ENCODE measurements at places on chromosomes 2 and 18. TPM values are rescaled to one million over a fixed set of nuclear protein-coding genes. Genes with fewer than 3 reads are reported as not detected.
A peak's percentile ranks its signal among the peaks of the same experiment; 100 is the strongest.

- H3K4me3 ChIP-seq = no peak overlapping the region
- H3K36me3 ChIP-seq = no peaks in the 10 kb centered on the region
- H3K27me3 ChIP-seq = no peaks in the 10 kb centered on the region
- H3K4me1 ChIP-seq = no peaks in the 10 kb centered on the region
- no peak for DNase-seq
These were observed 251.8 kb downstream of the ZEB2 start for GRCh38 chr2:144268036-144268678.

GRCh38 chr2:229174794-229175496, 96.1 kb downstream of the PID1 start:
- no peaks in the 10 kb centered on the region for H3K27me3 ChIP-seq
- no peak overlapping the region for H3K4me3 ChIP-seq
- H3K36me3 ChIP-seq = no peaks in the 10 kb centered on the region
- no peak overlapping the region for H3K27ac ChIP-seq
- H3K4me1 ChIP-seq = no peaks in the 10 kb centered on the region

DNA sequence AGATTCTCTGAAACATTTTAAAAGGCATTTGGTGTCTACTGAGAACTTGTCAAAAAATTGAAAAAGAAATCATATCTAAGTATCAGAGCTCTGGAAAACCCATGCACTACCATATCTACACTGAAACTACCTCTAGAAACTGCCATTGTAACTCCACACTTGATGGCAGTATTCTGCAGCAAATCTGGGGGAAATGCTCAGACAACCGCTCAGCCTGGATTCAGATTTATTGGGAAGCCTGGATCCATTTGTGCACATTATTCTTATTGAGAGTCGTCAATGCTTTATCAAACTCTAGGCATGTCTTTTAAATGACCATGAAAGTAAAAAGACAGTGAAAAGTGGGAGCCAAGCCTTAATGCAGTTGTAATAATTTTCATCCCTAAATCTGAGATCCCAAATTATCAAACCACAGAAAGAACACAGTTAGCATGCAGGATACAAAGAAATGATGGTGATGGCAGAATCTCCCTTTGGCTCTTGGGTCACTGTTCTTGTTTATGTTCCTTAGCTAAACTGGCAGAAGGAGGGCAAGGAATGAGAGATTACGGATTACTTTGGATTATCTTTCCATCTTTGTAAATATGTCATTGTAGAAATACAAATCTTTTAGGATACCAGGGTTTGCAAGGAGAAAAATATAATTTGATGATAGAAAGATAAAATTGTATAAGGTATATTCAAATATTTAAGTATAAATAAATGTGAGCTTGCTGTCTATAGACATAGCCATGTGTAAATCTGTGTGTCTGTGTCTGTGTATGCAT, 512.1 kb upstream of the SYT4 start:
- H3K27ac ChIP-seq = no peak overlapping the region
- H3K4me3 ChIP-seq = no peak overlapping the region
- no peaks in the 10 kb centered on the region for H3K27me3 ChIP-seq
- no peak for DNase-seq

GRCh38 chr2:33358878-33359277, 117.6 kb upstream of the RASGRP3 start:
- no peak overlapping the region for H3K27ac ChIP-seq
- no peaks in the 10 kb centered on the region for H3K4me1 ChIP-seq
- DNase-seq = no peak

DNA sequence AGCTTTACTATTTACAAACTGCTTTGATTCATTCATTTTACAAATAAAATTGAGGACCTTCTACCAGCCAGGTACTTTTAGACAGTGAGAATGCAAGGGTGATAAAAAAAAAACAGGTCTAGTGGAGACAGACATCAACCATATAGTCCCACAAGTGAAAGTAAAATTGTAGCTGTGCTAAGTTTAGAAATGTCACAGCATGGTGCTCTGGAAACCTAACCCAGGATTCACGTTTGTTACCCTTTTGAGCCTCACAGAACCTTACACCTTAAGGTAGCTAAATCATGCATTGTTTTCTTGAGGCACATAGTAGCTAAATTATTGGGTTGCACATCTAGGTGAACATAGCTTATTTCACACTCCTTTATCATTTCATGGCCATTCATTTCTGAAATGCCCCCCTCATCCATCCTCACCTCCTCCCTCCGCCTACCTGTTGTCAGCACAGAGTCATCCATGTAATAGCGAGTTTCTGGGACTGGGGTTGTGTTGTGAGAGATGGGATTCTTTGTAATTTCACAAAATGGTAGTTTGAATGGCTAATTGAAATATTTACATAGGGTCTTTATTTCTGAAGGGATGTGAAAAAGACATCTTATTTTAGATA, 7.1 kb downstream of the MTA3 start:
- no peak overlapping the region for H3K4me3 ChIP-seq
- no peak overlapping the region for H3K27ac ChIP-seq
- H3K36me3 ChIP-seq = peaks cover 9% of the 10 kb centered on the region
- no peak for DNase-seq

GRCh38 chr18:36942264-36942663, 113.3 kb downstream of the KIAA1328 start:
- H3K36me3 ChIP-seq = no peaks in the 10 kb centered on the region
- no peaks in the 10 kb centered on the region for H3K4me1 ChIP-seq
- peak; percentile 1 for DNase-seq

DNA sequence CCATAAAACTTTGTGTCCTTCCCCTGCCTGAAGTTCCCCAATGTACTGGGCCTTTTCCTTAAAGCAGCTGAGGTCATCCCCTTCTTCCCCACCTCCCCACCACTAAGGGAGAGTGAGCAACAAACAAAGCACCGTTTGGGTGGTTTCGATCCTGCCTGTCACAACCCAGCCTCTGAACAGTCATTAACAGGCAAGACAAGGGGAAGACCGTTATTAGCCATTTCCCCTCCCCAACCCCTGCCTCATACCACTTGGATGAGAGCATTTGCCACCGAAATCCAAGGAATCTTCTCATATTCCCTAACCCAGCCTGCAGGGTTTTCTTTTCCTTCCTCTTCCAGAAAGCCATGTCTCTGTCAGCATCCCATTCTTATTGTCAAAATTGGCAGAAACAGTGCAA, 65.6 kb downstream of the STRADB start:
- H3K4me3 ChIP-seq = no peak overlapping the region
- H3K4me1 ChIP-seq = no peaks in the 10 kb centered on the region
- H3K27me3 ChIP-seq = no peaks in the 10 kb centered on the region

- DNase-seq = no peak
- peaks cover 2% of the 10 kb centered on the region for H3K36me3 ChIP-seq
- peaks cover 7% of the 10 kb centered on the region for H3K4me1 ChIP-seq
- no peak overlapping the region for H3K4me3 ChIP-seq
- H3K27ac ChIP-seq = no peak overlapping the region
These were observed 4.2 kb downstream of the FZD5 start for GRCh38 chr2:207765547-207765946.

GRCh38 chr2:12451726-12452125, 265.0 kb upstream of the TRIB2 start:
- no peak overlapping the region for H3K4me3 ChIP-seq
- no peaks in the 10 kb centered on the region for H3K36me3 ChIP-seq
- H3K4me1 ChIP-seq = peaks cover 4% of the 10 kb centered on the region
- no peak overlapping the region for H3K27ac ChIP-seq
- no peaks in the 10 kb centered on the region for H3K27me3 ChIP-seq

DNA sequence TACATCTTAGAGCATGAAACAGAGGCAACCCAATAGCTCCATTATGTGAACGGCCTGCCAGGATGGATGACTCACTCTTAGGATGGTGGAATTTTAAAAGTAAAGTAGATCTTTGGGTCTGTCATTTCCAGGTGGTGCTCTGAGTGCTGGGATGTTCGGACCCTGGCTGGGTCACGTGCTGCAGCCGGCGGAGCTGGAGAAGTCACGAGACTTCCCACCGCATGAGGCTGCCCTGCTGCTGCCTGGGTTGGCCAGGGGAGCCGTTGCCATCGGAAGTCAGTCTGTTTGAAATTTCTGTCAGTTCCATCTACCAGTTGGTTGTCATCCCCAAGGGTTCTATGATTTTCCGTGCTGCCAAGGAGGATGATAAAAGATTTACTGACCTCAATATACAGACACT, 93.3 kb upstream of the ALKAL2 start:
- no peaks in the 10 kb centered on the region for H3K27me3 ChIP-seq
- H3K4me3 ChIP-seq = no peak overlapping the region
- DNase-seq = no peak
- no peak overlapping the region for H3K27ac ChIP-seq
- H3K36me3 ChIP-seq = no peaks in the 10 kb centered on the region
- no peaks in the 10 kb centered on the region for H3K4me1 ChIP-seq

GRCh38 chr2:26657265-26657664, 16.1 kb upstream of the CIB4 start:
- peaks cover 18% of the 10 kb centered on the region for H3K27me3 ChIP-seq
- no peak overlapping the region for H3K4me3 ChIP-seq
- H3K4me1 ChIP-seq = no peaks in the 10 kb centered on the region
- no peaks in the 10 kb centered on the region for H3K36me3 ChIP-seq
- no peak for DNase-seq

DNA sequence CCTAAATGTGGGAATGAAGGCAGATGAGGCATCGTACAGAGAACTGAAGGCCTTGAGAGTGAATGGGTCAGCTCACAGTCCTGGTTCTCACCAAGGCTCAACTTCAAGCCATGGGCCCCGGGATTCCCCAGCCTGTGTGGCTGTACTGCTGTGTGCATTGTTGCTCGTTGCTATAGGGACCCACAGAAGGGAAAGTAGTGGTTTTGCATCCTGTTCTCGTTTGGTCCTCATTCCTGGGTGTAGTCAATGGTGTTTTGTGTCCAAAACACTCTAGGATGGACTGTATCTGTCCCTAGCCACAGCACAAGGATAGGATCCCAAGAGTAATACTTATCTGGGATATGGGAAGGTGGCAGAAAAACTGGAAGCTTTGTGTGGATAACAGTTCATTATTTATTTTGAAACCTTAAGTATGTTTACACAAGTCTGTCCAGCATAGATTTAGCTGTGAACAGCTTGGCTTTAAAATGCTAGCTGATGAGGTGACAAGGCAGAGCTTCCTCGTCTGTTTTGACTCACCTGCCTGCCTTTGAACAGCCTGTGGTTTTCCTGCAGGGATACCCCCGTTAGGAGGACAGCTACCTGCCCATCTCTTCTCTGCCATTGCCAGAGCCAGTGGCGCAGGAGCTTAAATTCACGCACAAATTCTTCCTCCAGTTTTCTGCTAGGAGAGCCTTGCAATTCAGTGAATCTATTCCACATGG, 85.0 kb downstream of the WDSUB1 start:
- H3K27ac ChIP-seq = no peak overlapping the region
- no peaks in the 10 kb centered on the region for H3K4me1 ChIP-seq
- DNase-seq = no peak
- no peak overlapping the region for H3K4me3 ChIP-seq

DNA sequence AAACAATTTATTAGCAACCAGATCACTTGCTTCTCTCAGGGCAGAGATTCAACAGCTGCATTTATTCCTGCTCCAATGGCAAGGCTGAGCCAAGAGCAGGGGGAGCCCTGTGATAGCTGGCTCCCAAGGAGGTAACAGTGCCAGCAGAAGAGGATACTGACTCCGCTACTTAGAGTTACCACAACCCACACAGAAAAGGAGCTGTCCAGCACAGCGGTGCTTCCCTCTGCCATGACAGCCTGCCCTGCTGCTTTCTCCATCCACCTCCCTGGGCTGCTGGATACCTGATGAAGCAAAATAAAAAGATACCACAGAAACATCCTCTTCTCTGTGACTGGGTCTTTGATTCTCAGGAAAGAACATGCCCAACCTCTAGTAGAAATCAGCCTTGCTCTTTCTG, 467.2 kb downstream of the LRRTM4 start:
- no peak overlapping the region for H3K4me3 ChIP-seq
- H3K36me3 ChIP-seq = no peaks in the 10 kb centered on the region
- no peaks in the 10 kb centered on the region for H3K27me3 ChIP-seq
- H3K27ac ChIP-seq = no peak overlapping the region

Gene INHBB
- 0.01 TPM for polyA plus RNA-seq

Gene PLGLB1
- polyA plus RNA-seq = 0.38 TPM

Gene AQP4
- not detected for polyA plus RNA-seq
